Activated CD4-positive, alpha-beta T cell treated with anti-CD3 and anti-CD28 coated beads for 48 hours (primary cell): ENCODE measurements at places on chromosomes 16 and 17.
A peak's percentile ranks its signal among the peaks of the same experiment; 100 is the strongest.

GRCh38 chr17:41907633-41908539 lies 10.9 kb downstream of the ACLY start:
- no peak for DNase-seq

- no peak for DNase-seq
Observed at GRCh38 chr16:18803569-18804462, 2.5 kb upstream of the ARL6IP1 start.

GRCh38 chr17:7951143-7951792 lies 19.3 kb downstream of the CNTROB start:
- peak; percentile 61 for DNase-seq

DNA sequence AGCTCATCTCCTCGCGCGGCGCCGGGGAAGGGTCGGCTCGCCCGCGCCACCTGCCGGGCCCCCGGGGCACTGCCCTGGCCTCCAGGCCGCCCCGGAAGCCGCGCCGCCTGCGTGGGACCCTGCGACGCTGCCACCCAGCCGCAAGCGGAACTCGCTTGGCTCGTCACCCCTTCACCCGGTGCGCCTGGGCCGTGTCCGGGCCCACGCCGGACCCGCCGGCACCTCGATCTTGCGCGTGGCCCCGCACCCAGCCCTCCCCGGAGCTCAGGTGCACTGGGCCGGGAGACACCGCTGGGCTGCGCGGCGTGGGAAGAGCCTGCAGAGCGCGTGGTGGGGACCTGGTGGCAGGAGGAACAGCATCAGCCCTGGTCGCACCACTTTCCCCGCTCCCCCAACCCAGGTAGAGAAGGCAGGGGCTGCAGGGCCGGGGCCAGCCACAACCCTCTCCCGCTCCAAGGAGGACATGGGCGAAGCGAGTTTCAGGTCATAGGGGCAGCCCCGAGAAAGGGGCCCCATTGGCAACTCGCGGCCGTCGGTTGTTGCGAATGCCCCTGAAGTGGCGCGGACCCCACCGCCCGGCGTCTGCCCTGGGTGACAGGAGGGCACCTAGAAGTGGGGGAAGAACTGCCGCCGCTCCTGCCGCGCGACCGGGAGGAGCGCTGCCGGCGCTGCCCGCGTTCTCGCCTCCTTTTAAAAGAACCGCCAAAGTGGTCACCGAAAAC lies 363 bp upstream of the MIF4GD start:
- peak; percentile 91 for DNase-seq

DNA sequence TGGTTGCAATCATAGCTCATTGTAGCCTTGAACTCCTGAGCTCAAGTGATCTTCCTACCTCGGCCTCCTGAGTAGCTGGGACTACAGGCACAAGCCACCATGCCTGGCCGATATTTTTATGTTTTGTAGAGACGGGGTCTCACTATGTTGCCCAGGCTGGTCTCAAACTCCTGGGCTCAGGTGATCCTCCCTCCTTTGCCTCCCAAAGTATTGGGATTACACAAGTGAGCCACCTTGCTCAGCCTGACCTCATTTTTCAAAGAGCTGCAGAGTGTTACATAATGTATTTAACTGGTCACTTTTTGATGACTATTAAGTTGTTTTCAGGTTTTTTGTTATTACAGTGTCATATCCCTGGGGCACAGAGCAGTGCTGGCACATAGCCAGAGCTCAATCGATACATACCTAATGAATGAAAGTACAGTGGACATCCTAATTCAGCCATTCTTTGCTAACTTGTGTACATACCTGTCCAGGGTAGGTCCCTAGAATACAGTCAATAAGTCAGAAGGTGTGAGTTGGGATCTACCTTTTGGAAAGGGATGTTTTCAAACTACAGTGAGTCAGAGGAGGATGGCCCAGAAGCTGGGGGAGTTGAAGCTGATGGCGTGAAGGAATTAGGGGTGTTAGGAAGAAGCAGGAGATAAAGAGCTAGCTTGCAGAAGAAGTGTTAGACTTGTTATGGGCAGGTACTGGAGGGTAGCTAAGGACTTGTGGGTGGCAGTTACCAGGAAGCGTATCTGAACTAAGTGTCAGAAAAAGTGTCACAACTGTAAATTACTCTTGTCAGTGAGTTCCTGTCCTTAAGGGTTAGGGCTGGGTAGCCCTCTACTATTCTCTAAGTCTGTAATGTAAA lies 20.1 kb upstream of the CYLD start:
- DNase-seq = no peak

DNA sequence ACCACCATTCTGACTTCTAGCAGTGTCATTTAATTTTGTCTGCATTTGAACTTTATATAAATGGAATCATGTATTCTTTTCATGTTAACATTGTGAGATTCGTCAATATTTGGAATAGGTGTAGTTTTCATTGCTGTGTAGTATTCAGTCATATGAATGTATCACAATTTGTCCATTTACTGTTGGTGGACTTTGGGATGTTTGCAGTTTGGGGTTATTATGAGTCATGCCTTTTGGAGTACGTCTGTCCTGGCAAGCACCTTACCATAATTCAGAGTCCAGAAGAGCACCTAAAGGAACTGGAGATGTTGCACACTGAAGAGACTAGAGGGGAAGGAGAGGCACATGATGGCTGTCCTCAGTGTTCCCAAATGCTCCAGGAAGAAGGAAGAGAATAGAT lies 3.1 kb upstream of the PHKG2 start:
- no peak for DNase-seq

DNA sequence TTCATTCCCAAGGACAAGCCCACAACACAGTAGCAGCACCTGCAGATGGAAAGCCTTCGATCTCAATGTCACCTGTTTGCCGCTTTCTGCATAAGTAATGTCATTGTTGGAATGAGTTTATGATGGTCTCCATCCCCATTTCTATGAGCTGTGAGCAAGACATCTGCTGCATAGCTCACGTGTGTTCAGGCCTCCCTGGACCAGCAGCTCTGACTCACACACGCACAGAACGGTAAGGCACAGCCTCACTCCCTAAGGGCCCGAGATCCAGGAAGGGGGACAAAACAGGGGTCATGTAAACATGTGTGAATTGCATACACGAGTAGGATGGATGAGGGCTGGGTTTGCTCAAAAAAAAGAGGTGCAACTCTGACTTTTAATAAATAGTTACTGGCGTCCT lies 223.1 kb downstream of the SOX9 start:
- no peak for DNase-seq

GRCh38 chr16:29906520-29907244 lies 6.4 kb downstream of the ASPHD1 start:
- DNase-seq = no peak

DNA sequence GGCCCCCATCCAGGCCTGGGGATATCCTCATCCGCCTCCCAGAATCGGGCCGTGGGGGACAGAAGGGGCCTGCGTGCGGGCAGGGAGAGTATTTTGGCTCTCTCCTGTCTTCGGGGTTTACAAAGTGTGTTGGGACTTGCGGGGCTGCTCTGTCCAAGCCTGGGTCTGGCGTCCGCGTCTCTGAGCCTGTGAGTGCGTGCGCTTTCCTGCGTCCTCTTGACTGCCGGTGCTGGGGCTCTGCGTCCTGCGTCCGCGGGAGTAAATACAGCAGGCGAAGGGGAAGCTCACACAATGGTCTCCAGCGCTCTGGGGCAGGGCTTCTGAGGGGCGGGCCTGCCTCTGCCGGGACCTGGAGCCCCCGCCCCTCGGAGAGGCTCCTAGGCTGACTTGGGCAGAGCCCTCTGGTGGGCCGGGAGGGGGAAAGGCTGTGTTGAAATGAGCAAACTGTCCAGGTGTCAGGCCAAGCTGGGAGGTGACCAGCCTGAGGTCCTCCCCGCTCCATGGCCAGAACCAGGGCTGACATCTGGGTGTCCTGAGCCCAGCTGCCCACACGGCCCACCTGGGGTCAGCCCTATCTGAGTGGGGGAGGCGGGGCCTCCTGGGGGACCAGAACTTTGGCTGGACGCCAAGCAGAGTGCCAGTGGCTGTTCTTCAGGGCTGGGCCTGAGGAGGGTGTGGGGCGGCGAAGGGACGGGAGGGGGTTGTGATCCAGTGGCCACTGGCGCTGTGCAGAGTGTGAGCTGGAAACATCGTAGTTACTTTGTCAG lies 233.6 kb downstream of the SEC14L1 start:
- DNase-seq = peak; percentile 84

- DNase-seq = peak; percentile 70
Observed at GRCh38 chr17:82592767-82593589, 55.3 kb downstream of the WDR45B start.

DNA sequence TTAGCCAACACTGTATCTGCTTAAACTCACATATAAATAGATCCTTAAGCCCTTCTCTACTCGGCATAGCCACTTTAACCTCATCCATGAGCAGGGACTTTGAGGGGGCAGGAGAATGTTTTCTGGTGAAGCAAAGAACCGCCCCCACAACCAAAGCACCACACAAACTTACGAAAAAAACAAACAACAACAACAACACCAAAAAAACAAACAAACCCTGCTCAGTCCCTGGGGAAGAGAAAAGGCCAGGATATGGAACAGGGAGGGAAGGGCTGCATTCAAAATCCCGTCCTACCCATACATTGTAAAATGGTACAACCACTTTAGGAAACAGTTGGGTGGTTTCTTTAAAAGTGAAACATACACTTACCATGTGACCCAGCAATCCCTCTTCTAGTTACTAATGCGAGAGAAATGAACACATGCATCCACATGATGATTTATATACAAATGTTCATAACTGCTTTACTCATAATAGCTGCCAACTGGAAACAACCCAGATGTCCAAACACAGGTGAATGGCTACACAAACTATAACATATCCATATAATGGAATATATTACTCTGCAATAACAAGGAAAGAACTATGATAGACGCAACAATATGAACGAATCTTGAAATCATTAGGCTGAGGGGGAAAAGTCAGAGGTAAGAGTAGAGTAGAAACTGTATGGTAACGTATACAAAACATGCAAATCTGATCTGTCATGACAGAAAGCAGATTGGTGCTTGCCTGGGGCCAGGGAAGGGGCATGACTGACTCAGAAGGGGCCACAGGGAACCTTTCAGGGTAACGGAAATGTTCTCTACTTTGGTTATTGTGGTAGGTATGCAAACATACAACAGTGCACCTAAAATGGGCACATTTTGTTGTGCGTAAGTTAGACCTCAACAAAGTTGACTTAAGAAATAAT lies 37.7 kb upstream of the TOB1 start:
- peak; percentile 59 for DNase-seq

DNA sequence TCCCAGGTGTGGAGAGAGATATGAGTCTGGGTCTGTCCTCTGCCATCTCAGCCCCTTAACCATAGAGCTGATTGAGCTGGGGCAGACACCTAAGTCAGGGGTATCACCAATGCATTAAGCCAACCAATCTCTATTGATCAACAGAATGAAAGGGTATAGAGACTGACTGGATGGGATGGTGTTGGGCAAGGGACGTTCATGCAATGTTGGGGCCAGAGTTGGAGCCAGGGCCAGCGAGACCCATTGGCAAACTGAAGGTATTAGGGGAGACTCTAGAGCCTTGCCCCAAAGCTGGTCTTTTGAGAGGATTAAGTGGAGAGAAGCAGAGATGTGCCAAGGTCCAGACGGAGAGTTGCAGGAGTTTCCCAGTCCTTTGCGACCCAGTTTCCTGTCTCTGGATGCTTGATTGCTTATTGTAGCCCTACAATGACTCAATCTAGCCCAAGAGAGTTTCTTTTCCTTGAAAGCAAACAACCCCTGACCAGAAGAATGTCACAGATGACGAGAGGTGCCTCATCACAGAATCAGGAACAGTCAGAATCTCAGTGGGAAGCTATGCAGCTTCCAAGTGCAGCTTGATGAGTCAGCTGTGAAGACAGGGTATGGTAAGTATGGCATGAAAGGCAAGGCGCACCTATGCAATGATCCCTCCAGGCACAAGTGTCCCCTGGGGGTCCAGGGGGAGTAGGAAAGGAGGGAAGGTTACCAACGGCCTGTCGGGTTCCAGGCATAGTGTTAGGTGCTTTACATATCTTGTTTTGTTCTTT lies 137.2 kb downstream of the UTP18 start:
- DNase-seq = no peak

DNA sequence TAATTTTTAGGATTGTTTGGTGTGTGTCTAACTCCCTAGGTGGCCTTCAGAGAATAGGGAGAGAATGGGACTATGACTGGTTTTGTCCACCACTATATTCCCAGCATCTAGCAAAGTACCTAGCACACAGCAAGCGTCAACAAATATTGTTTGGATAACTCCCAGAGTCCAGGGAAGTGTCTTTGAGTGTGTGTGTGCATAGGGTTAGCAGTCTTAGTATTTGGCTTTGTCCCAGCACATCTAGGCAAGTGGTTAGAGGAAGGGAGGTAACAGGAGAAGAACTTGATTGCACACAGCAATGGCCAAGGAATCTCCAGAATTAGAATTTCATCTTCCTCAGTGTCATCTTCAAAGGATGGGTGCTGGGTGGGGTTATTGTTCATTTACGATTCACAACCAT lies 385.4 kb upstream of the CDH5 start:
- no peak for DNase-seq

DNA sequence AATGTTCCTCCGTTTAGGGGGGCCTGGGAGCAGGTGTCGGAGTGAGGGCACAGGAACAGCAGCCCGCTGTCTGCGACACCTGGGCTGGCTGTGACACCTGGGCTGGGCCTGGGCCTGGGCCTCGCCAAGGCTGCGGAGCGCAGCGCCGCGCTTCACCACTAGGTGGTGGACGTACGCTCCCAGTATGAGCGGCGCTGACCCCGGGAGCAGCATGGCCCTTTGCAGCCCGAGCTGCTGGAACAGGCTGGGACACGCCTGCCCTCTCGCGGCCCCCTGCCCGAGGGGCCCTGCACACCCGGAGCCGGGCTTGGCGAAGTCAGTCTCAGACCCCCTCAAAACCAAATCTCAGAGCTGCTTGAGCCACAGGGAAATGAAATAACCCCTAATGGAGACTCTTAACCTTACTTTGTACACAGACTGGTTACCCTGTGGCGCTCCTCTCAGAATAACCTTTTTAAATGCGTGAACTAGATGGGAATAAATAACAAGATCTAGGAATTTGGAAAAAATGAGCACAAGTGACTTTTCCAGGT lies 38.6 kb upstream of the FA2H start:
- peak; percentile 85 for DNase-seq

DNA sequence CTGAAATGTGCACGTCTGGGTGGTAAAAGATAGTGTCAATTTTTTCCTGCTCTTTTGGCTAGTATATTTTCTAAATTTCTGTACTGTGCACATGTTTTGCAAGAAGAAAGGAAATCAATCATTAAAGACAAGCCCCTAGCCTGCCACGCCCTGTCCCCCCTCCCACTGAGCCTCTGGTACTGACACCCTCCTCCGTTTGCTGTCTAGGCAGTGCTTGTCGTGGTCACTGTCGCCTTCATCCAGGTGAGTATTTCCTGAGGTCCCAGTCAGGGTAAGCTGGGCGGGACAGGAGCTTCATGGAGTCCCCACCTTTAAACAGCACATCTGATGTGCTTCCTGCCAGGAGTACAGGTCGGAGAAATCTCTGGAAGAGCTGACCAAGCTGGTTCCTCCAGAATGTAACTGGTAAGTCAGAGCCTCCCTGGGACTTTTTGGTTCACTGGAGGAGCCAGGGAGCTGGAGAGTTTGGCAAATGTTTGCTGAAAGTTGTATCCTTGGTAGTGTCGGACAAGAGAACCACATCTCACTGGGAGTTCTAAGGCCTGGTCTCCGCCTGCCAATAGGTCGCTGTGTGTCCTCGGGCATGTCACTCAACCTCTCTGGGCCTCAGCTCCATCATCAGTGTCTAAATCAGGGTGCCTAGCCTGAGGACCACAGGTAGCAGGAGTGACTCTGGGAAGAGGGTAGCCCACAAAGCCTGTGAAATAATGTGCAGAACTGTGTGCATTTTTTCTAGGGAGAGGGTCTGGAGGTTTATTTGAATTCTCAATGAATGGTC lies 42.2 kb downstream of the ATP2C2 start:
- no peak for DNase-seq
